ENCODE measurements at places on chromosomes 13 and 19.

DNA sequence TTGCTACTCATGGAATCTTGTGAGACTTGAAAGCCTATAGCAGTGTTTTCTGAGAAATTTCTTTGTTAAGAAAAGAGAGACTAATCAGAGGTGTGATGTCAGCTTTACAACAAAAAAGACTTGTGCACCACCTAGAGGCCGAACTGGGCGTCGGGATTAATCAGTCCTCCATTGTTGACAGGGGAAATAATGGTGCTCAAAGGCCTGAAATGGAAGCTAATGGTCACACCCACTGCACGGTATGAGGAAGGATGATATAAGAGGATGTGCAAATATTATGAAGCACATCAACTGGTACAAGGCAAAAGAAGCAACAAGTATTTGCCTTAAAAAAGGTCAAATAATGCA lies 480.2 kb upstream of the MIR17HG start:
- DNase-seq = no peak

DNA sequence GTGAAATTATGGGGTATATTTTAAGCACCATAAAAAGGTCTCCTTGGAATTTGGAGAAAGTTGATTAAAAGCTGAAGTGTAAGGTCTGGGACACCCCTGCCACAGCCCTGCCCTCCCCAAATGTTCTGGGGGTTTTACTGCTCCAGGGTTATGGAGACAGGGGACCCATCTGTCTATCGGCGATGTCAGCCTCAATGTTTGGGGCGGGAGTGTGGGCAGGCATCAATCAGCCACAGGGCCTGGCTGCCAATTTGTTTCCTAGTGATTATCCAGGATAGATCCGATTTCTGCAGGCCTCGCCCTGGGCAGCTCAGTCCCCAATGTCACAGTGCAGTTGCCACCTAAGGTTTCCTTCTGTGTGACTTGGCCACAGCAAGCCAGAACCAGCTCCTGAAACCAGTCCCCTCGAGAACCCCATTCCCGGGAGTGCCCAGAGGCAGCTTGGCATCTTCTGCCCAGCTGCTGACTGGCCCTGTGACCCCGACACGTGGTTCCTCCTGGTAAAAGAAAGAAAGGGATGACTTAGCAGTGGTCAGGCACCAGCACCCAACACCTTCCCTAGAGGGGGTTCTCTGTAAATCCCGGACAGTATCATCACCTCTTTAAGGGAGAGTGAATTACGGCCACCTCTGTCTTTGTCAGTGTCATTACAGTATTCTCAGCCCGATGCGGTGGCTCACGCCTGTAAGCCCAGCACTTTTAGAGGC lies 41.6 kb downstream of the MYO9B start:
- no peak for DNase-seq

DNA sequence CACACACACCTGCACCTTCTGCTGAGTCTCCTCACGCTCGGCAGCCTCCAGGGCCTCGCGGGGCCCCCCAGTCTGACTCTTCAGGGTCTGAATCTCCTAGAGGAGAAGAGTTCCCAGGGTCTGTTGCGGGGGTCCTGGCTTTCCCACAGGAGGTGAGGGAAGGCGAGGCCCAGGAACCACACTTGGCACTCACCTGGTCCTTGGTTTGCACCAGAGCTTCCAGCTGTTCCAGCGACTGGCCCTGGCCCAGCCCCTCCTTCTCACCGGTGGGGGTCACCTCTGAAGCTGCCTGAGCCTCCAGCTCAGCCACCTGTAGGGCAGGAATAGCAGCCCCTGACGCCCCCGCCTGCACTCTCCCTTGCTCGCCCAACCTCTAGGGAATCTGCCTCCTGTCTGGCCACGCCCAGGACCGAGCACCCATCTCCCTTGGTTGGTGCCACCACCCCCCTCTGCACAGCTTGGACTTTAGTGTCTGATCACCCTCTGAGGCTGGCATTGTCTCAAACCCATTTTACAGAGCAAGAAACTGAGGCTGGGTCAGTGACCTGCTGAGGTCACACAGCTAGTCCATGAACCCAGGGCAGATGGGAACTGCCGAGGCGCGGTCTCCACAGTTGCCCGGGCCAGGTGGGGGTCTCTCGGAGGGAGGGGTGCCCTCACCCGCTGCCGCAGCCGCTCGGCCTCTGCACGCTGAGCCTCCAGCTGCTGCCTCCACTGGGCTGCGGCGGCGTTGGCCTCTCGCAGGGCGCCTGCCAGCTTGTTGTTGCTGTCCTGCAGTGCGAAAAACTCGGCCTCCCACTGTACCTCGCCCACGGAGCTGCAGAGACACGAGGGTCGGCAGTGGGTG lies 9.5 kb downstream of the HOMER3 start:
- DNase-seq = no peak

DNA sequence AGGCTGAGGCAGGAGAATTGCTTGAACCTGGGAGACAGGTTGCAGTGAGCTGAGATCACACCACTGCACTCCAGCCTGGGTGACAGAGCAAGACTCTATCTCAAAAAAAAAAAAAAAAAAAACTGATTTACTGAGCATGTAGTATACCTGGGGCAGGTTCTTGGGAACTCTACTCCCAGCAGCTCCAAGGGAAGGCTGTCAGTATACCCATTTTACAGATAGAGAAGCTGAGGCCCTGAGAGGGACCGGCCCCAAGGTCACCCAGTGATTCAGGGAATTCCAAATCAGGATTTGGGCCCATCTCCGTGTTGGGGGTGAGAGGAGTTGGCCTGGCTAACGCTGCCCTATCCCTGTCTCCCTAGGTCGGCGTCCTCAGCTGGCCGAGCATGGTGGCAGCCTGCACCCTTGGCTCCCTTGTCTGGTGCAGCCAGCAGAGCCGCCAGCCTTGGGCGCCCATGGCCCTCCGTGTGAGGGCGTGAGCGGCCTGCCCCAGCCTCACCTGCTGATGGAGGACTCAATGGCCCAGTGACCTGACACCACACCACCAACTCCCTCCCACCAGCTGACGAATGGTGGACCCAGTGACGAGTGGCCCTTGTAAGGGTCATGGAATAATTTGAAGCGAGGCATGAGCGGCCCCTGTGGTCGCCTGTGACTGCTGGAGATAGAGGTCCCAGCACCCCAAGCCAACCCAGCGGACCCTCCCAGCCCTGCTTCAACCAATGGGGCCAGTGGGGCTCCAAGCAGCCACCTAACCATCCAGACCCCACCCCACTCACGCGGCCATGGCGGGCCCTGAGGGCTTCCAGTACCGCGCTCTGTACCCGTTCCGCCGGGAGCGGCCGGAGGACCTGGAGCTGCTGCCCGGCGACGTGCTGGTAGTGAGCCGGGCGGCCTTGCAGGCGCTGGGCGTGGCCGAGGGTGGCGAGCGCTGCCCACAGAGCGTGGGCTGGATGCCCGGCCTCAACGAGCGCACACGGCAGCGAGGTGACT lies 2.4 kb downstream of the PIK3R2 start:
- no peak for DNase-seq

DNA sequence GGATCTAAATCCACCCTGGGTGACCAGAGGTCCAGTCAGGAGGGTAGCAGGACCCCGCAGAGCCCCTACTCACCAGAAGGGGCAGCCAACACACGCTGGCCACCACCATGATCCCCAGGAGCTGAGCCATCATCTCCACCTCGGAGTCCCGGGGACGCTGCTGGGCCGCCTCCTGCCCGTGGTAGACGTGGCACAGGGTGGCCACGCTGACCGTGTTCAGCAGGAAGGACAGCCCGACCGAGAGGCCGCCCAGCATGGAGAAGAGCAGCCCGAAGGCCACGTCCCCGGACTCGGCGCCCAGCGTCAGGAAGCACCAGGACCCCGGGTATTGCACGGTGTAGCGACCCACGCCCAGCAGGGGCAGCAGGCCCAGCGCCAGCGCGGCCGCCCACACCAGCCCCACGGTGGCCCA lies 6.9 kb downstream of the TBXA2R start:
- DNase-seq = no peak

- no peak for DNase-seq
Measured at GRCh38 chr19:7924241-7924640, 1.7 kb downstream of the CTXN1 start.

DNA sequence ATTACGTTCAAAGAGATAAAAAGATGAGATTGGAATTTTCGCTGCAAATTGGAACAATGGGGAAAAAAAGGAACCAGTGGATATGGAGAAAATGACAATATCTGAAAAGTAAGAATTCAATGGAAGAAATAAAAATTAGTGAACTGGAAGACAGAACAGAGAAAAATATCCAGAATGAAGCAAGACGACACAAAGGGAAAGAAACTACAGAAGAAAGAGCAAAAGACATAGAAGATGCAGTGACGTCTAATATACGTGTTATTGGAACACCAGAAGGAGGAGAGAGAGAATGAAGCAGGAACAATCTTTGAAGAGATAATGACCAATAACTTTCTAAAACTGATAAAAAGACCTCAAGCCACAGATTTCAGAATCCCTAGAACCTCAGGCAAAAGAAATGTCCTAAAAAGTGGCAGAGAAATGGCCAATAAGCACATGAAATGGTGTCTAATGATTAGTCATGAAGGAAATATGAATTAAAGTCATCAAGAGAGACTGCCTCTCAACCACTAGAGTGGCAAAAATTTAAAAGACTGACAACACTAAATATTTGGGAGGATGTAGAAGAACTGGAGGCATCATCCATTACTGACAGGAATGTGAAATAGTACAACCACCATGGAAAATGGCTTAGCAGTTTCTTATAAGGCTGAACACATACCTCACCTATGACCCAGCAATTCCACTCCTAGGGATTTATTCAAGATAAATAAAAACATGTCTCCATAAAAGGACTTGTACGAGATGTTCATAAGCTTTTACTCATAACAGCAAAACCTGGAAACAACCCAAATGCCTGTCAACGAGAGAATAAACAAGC lies 56.5 kb downstream of the GADD45B start:
- DNase-seq = no peak

DNA sequence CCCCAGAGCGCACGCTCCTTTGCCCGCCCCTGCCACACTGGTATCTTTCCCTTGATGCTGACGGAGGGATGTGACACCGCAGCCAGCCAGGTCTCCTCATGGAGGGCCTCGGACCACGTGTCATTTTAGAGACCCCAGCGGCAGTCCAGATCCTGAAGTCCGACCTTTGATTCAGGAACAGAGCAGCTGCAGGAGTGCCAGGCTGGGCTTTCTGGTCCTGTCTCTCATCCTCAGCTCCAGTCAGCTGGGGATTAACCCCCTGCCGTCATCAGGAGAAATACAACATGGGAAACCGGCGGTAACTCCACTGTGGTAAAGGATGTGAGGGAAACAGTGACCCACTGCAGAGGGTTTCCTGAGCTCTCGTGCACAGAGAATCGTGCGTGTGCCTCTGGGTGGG lies 140.6 kb downstream of the SIPA1L3 start:
- no peak for DNase-seq

- no peak for DNase-seq
Measured at GRCh38 chr19:39997638-39998216, 867 bp downstream of the ZNF546 start.
